ENCODE measurements at places on chromosomes 12 and 14.

DNA sequence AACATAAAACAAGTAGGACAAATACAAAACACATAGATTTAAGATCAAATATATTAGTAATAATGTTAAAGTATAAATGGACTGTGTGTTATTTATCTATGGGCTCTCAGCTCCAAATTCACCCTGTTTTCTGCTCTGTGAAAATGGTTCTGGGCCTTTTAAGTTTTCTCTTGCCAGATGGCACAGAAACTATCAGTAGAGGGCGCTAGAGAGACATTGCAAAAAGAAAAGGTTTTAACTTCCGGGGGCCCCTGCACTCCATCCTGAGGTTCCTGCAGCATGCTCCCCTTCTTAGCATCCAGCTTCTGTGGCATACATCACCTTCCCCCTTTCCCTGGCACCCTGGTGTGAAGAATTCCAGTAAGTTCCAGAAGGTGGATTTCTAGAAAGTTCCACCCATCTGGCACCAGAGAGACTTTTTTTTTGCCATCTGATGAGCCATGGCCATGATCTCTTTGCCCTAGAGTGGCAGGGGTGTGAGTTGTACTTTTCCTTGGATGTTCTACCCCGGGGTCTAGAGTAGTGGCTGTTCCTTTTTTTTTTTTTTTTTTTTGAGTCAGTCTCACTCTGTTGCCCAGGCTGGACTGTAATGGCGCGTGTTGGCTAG lies 29.3 kb downstream of the ZCRB1 start:
- DNase-seq = no peak

GRCh38 chr12:111964935-111965334 lies 48.0 kb downstream of the TMEM116 start:
- no peak for DNase-seq

DNA sequence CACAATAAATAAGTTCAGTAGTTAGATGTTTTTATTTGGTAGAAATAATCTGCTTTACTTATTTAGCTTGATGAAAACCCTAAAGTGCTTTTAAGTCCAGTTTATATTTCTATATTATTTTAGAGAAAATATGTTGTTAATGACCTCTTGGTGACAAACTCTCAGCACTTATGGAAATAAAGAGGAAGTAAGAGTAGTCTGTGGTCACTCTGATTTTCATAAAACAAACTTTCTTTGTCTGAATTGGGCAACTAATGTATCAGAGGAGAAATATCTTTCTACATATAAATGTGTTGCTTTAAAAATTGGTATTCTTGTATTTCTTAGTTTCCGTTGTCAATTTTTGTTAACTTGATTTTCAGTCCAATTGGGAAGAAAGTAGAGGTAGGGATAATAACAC lies 878.9 kb upstream of the SEL1L start:
- no peak for DNase-seq

DNA sequence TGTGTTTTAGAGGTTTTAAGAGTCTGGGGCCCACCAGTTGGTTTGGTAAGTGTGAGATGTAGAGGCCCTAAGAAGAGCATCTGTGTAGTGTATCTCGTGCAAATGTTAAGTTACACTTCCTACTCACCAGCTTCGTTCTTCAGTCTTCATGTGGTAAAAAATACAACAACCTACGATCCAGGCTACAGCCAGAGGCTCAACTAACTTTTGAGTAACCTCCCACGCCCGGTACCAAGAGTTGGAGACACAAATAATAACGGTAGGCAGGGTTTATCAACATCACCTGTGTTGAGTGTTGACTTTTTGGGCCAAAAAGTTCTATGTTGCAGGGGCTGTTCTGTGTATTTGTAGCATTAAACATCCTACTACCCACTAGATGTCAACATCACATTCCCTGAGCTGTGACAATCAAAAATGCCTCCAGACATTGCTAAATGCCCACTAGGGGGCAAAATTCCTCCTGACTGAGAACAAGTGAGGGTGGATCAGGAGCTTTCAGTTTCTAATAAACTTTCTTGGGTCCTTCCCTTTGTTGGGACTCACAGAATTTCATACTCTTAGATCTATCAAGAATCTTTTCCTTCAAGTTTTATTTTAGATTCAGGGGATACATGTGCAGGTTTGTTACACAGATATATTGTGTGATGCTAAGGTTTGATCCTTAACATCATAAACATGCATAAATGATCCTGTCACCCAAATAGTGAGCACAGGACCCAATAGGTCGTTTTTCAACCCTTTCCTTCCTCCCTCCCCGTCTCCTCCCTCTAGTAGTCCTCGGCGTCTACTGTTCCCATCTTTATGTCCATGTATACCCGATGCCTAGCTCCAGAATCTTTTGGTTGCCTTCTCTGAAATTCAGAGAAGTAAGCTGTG lies 94.7 kb downstream of the SLC2A13 start:
- peak; percentile 21 for DNase-seq

GRCh38 chr12:64691795-64692583 lies 67.2 kb downstream of the GNS start:
- no peak for DNase-seq

GRCh38 chr12:13135371-13136178 lies 32.1 kb upstream of the GSG1 start:
- DNase-seq = no peak

GRCh38 chr12:3740480-3741231 lies 12.3 kb downstream of the CRACR2A start:
- DNase-seq = no peak

- no peak for DNase-seq
These were observed 313.3 kb upstream of the ATP2B1 start for GRCh38 chr12:90021795-90022440.

GRCh38 chr12:41981758-41982157 lies 162.9 kb downstream of the GXYLT1 start:
- DNase-seq = no peak

GRCh38 chr14:64880221-64881121 lies 764 bp upstream of the SPTB start:
- DNase-seq = peak; percentile 25

- DNase-seq = no peak
These were observed 167.7 kb downstream of the VRK1 start for GRCh38 chr14:96964726-96965415.

GRCh38 chr12:58927120-58927519 lies 6.8 kb upstream of the LRIG3 start:
- no peak for DNase-seq

- no peak for DNase-seq
These were observed 119.6 kb downstream of the DAAM1 start for GRCh38 chr14:59308086-59308485.

GRCh38 chr12:2083561-2083960 lies 30.8 kb downstream of the CACNA1C start:
- DNase-seq = no peak

- no peak for DNase-seq
These were observed 23.2 kb downstream of the FOS start for GRCh38 chr14:75301666-75302325.

GRCh38 chr12:40622246-40622838 lies 69.9 kb upstream of the CNTN1 start:
- no peak for DNase-seq

- no peak for DNase-seq
These were observed 931.2 kb downstream of the NRXN3 start for GRCh38 chr14:79101388-79101787.

DNA sequence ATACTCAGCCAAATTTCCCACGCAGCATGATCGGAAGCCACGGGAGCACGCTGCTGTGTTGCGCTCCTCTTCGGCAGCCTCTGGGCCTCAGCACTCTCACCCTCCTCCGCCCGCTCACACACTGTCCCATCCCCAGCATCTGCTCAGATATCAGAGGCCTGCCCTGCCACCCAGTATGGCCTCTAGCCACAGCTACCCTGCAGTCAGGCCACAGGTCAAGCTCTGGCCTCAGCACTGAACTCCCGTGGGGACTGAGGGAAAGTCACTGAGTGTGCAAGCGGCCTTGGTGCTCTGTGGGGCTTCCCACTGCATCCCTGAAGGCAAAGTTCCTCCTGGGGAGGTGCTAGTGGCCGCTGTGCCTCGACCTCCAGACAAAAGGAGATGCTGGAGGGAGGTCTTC lies 2.0 kb downstream of the KRT77 start:
- no peak for DNase-seq

GRCh38 chr14:20438664-20439063 lies 2.7 kb upstream of the KLHL33 start:
- no peak for DNase-seq

GRCh38 chr12:6830999-6831398 lies 2.8 kb downstream of the P3H3 start:
- DNase-seq = no peak

GRCh38 chr12:19515179-19515578 lies 75.9 kb downstream of the AEBP2 start:
- no peak for DNase-seq

GRCh38 chr12:29374913-29375312 lies 6.1 kb downstream of the ERGIC2 start:
- no peak for DNase-seq

GRCh38 chr14:101065246-101065645 lies 161.7 kb upstream of the RTL1 start:
- DNase-seq = no peak

GRCh38 chr12:90058704-90059103 lies 350.1 kb upstream of the ATP2B1 start:
- DNase-seq = no peak

DNA sequence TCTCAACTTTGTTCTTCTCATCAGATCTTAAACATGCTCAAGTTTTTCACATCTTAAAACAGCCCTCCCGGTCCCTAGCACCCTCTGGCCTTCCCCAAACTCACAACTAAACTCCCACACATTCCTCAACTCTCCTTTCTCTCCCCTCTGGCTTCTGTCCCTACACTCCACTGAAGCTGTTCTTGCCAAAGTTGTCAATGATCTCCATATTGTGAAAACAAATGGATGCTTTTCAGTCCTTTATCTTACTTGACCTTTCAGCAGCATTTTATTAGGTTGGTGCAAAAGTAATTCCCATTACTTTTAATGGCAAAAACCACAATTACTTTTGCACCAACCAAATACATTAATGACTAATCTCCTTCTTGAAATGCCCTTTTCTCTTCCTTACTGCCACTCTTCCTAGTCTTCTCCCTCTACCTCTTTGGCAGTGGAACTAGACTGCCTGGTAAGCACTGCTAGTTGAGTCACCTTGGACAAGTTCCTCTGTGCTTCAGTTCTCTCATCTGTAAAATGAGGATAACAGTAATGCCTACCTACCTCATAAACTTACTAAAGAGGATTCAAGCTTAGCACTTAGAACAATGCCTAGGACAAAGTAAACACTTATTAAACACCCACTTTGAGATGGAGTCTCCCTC lies 16.0 kb downstream of the CERS5 start:
- DNase-seq = no peak

GRCh38 chr12:70948236-70948975 lies 27.9 kb upstream of the PTPRR start:
- no peak for DNase-seq

DNA sequence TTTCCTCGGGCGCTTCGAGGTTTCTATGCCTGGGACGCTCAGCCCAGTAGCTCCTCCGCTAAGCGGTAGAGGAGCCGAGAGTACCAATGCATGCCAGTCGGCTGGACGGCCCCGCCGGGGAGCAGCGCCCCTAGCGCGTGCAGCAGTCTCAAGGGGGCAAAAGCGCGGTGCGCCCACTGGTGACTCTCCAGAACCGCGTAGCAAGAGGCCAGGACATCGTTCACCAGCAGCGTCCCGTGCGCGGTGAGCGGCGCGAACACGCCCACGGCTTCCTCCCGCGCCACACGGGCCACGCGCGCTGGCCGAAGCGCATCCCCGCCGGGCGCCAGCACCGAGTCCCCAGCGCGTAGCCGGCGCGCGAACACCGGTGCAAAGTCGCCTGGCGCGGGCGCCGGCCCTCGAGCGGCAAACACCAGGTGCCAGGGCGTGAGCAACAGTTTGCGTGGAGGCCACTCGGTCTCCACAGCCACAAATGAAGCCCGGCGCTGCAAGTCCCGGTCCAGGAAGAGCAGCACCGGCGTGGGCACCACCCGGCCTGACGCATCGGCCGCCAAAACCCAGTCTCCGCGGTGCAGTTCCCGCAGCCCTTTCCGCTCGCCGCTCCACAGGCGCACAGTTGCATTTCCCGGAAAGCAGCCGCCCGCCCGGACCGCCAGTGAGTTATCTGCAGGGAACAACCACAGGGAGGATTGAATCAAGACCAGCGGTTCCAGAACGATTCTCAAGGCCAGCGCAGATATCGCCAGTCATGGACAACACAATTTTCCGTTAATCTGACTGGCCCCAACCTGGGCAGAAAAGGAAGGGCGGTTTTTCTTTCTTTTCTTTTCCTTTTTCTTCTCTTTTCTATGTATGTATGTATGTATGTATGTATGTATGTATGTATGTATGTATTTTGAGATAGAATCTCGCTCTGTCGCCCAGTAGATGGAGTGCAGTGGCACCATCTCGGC lies 4.5 kb downstream of the DHH start:
- no peak for DNase-seq

DNA sequence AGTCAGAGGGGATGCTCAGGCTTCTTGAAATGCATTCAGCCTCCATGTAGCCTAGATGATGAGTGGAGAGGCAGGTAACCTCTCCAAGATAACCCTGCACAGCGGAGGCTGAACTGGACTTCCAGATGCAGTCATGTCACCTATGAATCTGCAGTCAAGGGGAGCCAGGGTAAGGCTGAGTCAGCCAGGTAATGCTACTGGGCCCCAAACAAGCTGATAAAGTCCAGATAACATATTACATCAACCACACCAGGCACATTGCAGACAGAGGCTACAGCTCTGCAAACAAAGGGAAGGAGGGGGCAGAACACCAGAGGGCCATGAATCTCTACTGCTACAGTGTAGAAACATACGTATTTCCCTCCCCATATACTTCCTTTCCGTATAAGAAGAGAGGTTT lies 14.0 kb downstream of the RNASE9 start:
- no peak for DNase-seq

DNA sequence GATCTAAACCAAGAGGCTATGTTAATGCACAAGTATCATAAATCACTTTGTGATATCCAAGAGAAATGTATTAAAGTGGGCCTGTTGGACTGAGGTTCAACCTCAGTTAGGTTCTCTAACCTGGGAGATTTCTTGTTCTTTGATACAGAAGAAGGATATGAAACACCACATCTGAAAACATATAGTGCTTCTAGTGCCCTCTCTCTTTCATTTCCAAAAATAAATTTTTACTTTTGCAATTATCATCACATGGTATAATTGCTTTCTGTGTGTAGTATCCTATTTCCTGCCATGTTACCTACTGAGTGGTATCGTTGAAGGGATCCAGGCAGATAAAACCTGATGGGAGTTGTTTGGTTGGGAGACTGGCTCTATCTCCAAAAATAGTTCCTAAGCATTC lies 264.9 kb downstream of the CCER1 start:
- no peak for DNase-seq

GRCh38 chr14:101933209-101933608 lies 31.2 kb upstream of the DYNC1H1 start:
- no peak for DNase-seq

GRCh38 chr14:70289138-70289537 lies 70.3 kb downstream of the COX16 start:
- no peak for DNase-seq

- DNase-seq = no peak
These were observed 12.2 kb downstream of the SLC48A1 start for GRCh38 chr12:47785036-47785886.
